ENCODE measurements at places on chromosomes 2 and 18.

- peak; percentile 66 for DNase-seq
Measured at GRCh38 chr2:3868012-3868805, 164.8 kb downstream of the DCDC2C start.

GRCh38 chr2:239695728-239696240, 295.0 kb upstream of the HDAC4 start:
- DNase-seq, result peak; percentile 87

GRCh38 chr2:96642564-96643360, at the start of gene FER1L5:
Gene FER1L5 (plus strand): TSS chr2:96642764. CDS start chr2:96642837, 73 bp downstream.
- DNase-seq, result no peak

DNA sequence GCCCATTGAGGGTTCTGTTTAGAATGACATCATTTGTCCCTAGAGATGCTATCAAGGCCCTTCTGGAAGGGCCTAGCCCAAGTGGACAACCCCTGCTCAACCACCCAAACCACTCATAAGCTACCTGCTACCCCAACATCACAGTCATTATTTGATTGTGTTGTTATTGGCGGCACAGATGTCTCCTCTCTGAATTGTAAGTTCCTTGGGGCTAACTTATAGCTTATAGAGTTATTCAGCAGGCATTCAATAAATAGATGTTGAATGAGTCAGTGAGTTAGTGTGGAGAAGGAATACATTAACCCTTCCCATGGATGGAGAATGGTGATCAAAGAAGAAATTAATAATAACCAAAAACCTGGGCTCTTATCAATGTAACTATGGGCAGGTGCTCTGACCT, 80.0 kb downstream of the ACAA2 start:
- DNase-seq, result no peak

GRCh38 chr2:180360283-180360618, 353.2 kb upstream of the CWC22 start:
- no peak for DNase-seq

- DNase-seq, result no peak
Measured at GRCh38 chr2:220736778-220737177, 835.3 kb downstream of the EPHA4 start.
